Mucosa of gallbladder (tissue), 1 donor: ENCODE measurements at places on chromosomes 1 and 21. TPM values are rescaled to one million over a fixed set of nuclear protein-coding genes. Genes with fewer than 3 reads are reported as not detected.

DNA sequence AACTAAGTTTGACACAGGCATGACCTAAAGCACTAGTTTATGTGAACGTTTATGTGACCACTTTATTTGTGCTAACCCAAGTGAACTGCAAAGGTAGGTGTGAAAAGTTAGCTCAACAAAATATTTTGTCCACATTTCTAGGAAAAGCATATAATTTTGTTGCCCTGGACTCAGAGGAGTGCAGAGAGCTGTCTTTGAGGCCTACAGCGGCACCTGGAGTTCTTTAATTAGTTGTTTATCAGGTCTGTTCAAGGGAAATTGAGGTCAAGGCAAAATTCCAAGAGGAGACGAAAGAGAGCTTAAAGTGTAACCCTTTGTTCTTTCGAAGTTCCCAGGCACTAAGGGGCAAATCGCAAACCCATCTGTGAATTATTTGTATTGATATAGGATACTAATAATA lies 1.3 kb downstream of the GIPC2 start:
- DNase-seq: no peak

DNA sequence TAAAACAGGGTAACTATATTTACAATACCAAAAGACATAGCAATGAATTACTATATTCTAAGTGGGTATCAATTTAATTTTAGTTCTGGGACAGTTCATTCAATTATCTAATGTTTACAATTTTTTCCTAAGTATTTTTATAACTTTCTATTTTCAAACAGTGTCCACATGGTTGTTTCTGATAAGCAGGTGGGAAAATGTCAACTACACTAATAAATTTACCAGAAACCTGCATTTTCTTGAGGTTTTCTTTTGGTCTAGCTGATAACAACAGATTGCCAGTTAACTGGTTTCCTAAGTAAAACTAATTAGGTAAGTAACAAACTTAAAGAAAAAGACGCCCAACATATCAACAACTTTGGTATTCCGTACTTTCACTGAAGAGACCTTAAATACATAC lies 84.9 kb upstream of the GFI1 start:
- DNase-seq: no peak

ADAR gene
- 146 TPM for total RNA-seq

DNA sequence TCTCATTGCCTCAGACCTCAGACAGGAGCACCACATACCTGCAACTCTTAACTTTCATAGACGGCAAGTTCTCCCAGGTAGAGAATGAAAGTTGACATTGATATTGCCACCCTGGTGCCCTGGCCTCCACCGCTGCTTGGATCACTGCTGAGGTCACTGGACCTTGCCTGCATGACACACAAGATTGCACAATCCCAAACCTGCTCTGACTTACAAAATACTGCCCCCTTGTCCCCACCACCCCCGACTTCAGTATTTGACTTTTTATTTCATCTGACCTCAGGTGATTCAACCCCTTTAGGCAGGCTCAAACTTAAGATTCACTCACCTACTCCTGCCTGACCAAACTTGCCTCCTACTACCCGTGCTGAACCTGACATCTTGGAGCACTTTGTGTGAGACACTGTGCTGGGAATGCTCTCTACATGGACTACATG lies 43.1 kb upstream of the S1PR1 start:
- no peak for DNase-seq

TMEM54 gene
- total RNA-seq: 372 TPM

DNA sequence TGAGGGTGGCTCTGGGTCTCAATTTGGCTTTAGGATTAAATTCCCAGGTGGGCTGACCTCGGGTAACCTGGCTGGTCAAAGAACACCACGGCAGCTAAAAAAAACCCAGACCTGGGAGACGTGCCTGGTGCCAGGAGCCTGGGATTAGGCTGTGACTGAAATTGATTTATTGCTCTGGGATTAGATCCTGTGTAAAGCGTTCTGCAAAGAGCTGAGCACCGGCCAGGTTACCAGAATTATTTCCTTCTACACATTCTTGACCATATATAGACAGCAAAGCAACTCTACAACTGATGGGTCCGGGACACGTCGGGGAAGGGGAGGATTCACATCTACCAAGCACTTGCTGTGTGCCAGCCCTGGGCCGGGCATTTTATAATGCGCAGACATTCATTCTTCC lies 45.2 kb downstream of the TMCO4 start:
- DNase-seq: peak; percentile 72

DNA sequence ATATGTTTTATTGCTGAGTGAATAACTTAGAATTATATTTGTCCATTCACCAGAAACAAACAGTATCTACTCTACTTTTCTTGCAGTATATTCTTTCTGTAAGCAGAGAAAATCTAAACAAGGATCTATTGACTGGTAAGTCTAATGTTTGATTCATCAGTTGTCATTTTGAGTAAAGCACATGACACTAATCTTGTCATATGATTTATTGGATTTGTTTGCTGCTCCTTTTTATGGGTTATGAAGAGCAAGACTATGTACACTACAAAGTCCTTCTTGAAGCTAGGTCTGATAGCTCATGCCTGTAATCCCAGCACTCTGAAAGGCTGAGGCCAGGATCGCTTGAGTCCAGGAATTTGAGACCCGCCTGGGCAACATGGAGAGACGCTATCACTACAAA lies 23.3 kb downstream of the KMO start:
- DNase-seq: no peak

DNA sequence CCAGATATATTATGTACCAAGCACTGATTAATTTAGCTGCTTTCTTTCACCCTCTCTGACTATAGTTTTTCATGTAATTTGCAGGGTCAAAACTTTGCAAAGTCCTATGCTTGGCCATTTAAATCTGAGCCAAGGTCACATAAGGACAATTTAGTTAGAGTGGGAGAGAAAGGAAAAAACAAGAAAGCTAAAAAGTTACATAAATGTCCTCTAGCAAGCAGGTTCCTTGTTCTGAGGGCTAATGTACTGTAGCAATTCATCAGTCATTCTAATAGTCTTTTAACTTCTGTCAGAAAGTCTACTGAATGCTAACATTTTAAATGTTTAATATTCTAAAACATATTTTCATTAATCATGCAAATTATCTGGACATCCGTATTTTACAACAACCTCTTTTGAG lies 68.3 kb downstream of the SAMSN1 start:
- DNase-seq: no peak

RAB3B gene
- total RNA-seq: 38.3 TPM

DNA sequence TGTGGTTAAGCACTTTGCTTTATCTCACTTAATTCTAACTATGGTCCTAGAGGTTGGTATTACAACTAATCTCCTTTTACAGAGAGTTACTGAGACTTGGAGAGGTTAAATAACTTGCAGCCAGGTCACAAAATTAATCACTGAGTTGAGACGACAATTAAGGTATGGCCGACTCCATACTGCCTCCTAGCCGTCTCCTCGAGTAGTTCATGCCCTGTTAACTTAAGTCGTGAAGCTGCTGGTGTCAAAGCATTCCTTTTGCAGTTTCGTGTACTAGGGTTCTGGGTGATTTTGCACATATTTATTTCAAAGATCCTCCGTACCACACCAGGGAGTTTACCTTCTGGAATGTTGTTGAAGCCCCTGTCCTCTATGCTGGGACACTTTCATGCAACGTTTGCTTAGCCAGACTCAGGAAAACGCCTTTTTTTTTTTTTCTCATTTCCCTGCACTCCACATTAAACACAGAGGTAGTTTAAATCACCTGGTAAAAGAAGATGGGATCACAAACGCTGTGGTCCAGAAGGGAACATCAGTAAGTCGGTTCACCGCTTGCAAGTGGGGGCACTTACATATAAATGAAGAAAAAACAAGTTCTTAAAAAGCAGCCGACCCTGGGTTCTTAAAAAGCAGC lies 570 bp upstream of the NEK7 start:
- DNase-seq: peak; percentile 76

C1orf167 gene
- total RNA-seq: 0.29 TPM

- no peak for DNase-seq
These were observed 659.9 kb downstream of the LTN1 start for GRCh38 chr21:28332796-28333195.

GRCh38 chr1:183792300-183792699 lies 12.6 kb upstream of the RGL1 start:
- DNase-seq: no peak

GLIS1 gene
- 0.17 TPM for total RNA-seq

DNA sequence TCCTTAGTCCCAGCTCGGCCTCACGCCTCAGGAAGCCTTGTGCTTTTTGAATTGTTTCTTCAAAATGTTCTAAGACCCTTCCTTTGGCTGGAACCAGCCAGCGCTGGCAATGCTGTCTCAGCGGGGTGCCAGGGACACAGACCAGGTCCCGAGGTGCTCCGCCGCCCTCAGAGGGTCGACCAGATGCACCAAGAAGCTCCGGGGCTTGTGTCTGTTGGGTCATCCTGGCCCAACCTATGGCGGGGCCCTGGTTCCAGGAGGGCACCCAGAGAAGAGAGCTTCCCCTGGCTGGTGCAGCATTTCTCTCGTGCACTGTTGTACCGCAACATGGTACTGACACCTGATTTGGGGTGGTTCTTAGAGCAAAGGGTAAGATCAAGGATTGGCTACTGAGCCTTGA lies 40.1 kb upstream of the BECN2 start:
- DNase-seq: no peak

NPHP4 gene
- 20.6 TPM for total RNA-seq

NME7 gene
- 18.0 TPM for total RNA-seq

DNA sequence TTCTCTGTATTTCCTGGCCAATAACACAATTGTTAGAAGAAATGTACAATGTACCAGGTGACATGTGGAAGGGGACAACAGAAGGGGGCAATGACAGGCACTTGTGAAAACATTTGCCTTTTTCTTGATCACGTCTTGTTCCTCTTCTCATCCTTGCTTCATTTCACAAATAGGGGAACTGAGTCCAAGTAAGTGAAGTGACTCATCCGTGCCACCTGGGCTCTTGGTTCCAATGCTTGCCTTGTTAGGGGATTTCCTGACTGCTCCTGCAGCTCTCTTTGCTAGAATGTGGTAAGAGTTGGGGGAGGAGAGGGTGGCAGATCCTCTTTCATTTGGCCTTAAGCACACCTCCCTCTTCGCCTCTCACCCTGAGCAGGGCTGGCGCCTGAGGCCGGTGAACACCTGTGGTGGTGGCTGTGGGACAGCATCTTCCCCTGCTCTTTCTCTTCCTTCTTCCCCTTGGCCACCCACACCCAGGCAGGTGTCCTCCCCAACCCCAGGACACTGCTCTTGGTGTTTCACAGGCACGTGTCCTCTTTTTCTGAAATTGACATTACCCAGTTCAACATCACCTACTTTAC lies 2.2 kb upstream of the RHEX start:
- DNase-seq: no peak

CD1C gene
- total RNA-seq: 1.4 TPM

DNAH14 gene
- 13.3 TPM for total RNA-seq

GRCh38 chr1:88351960-88352359 lies 332.1 kb upstream of the PKN2 start:
- no peak for DNase-seq

DNA sequence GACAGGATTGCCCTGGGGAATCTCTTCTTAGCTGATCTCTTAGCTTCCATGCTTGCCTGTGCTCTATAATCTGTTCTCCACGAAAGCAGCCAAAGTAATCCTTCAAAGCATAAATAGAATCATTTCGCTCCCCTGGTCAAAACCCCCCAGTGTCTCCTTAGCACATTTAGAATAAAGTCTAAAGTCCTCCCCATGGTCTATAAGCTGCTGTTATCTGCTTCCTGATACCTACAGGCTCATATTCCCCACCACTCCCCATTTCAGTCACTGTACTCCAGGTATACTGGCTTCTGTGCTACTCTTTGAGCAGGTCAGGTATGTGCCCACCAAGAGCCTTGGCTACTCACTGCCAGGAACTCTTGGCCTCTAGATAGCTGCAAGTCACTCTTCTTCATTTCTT lies 2.9 kb downstream of the S100A12 start:
- DNase-seq: no peak

DNA sequence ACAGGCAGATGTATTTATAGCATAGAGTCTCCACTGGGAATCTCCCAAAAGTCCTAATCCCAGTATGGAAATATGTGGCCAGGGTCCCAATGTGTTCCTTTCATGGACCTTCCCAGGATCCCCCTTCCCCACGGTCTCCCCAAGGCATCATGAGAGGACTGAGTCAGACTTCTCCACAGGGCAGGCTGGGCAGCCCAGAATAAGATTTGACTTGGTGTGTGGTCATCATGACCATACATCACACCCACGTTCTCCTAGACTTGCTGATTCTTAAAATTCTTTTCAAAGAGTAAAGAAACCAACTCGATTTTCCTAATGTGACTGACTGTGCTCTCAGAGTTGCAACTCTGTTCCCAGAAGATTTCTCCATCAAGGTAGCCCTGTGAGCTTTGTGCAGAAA lies 93.9 kb upstream of the CD34 start:
- DNase-seq: no peak
